ENCODE measurements at places on chromosomes 4 and X.

DNA sequence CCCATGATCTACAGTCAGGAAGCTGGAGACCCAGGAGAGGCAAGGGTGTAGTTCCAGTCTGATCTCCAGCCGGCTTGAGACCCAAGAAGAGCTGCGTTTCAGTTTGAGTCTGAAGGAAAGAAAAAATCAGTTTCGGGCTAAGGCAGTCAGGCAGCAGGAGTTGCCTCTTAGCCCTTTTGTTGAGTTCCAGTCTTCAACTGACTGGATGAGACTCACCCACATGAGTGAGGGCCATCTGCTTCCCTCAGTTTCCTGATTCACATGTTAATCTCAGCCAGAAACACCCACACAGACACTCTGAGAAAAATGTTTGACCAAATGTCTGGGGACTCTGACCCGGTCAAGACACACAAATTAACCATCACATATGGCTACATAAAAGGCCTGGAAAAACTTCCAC lies 73.6 kb upstream of the ELOVL6 start:
- peak; percentile 51 for DNase-seq

- no peak for DNase-seq
Measured at GRCh38 chrX:132622130-132622529, 133.3 kb upstream of the MBNL3 start.

GRCh38 chrX:68868316-68868715 lies 39.5 kb downstream of the EFNB1 start:
- no peak for DNase-seq

DNA sequence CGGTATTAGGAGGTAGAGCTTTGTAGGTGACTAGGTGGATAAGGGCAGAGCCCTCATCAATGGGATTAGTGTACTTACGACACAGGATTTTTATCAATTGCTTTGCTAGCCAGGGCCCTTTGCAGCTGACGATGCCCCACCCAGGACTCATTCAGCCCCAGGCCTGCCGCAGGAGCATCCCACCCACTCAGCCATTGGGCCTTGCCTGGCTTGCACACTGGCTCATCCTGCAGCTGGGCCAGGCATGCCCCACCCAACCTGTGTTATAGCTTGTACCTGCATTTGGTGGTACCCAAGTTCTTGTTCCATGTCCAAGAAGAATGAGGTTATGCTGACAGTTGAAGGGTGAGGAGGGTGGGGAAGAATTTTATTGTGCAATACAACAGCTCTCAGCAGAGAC lies 317.5 kb downstream of the PPARGC1A start:
- DNase-seq = no peak

DNA sequence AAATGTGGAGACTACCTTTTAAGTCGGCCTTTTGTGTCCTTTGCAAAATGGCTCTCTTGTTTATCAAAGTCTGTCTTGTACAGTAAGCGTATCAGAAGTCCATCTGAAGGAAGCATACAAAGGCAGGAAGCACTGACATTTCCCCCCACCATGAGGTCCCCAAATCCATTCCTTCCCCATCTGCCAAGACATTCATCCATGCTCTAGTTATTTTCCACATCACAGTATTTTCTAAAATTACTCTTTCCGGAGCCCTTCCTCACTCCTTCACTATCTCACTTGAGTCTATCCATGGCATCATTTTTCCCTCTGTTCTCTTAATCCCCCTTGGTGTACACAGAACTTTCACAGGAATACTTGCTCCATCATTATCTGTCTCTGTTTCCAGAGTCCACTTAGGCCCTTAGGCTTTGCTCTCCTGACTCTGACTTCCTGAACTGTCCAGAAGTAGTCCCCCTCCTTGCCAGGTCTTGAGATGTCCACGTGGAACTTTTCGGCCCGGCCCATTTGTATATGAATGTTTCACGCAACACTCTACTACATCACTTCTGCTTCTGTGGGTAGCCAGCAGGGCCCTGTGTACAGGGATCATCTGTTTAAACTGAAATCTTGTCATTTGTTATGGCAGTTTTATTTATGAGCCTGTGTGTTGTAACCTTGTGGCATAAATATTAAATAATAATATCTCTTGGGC lies 2.1 kb downstream of the SEL1L3 start:
- no peak for DNase-seq

DNA sequence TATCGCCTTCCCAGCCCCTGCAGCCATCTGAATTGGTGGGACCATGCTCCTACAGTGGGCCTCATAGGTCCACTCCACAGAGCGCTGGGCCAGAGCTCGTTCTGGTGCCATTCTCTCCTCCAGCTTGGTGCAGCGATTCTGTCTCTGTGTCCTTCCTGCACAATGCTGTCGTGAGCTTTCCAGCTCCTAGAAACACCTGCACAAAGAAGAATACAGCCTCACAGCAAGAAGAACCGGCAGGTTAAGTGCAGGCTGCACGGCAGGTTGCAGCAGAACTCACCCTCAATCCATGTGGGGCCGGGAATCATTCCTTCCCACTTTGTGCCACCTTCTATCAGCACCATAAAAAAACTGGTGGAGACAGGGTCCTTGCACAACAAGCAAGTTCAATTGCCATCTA lies 101.2 kb upstream of the ENPP6 start:
- DNase-seq = no peak

- peak; percentile 35 for DNase-seq
Measured at GRCh38 chr4:15006416-15007024, 4.2 kb downstream of the CPEB2 start.

- DNase-seq = no peak
Measured at GRCh38 chr4:24765376-24765988, 29.9 kb upstream of the SOD3 start.

DNA sequence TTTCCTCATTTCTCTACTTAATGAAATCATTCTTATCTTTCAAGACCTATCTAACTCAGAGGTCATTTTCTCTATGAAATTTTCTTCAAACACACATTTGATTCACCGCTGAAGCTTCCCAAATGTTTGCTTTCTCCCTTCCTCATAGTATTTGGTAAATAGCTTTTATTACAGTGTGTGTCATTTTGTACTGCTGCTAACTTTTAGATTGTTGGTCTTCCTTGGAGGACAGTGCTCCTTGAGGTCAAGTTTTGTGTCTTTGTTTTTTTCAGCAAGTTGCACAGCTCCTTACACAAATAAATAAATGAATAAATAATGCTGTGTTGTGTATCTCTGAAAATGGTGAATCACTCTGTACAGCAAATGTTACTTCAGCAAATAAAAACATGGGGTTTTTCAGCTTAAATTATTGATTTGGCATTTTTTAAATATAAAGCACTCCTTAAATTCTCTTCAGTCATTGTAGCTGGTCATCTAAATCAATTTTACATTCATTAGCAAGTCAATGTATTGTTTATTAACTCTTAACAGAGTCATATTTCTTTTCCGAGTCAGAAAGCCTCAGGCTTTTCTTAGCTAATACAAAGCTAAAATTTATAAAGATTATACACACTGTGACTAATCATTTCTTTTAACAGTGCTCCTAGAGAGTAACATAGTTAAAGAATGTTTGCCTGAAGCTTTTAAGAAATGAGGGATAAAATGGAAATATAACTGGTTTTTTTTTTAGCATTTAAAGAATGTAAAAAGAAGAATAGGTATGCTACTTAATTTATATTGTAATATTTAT lies 30.1 kb upstream of the MAD2L1 start:
- DNase-seq = no peak

- no peak for DNase-seq
Measured at GRCh38 chr4:169765835-169766234, 8.1 kb upstream of the HPF1 start.

- no peak for DNase-seq
Measured at GRCh38 chr4:82219346-82219745, 154.4 kb downstream of the HNRNPD start.

DNA sequence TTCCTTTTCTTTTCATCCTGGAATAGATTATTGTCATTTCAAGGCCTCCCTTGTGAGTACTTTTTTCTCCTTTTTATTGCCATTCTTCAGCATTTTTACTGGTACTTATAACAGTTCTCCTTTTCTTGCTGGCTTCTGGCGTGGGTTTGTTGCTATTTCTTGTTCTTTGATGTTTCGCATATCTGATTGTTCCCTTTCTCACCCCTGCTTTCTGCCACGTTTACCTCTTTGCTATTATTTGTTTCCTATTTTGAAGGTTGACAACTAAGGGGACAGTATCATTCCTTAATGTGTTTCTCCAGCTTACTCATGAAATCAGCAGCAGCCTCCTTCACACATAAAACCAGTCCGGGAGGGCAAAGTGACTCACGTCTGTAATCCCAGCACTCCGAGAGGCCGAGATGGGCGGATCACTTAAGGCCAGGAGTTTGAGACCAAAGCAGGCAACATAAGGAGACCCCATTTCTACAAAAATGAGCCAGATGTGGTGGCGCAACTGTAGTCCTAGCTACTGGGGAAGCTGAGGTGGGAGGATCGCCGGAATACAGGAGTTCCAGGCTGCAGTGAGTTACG lies 72.6 kb downstream of the DMD start:
- DNase-seq = no peak
